ENCODE measurements at places on chromosomes 11 and 22.

DNA sequence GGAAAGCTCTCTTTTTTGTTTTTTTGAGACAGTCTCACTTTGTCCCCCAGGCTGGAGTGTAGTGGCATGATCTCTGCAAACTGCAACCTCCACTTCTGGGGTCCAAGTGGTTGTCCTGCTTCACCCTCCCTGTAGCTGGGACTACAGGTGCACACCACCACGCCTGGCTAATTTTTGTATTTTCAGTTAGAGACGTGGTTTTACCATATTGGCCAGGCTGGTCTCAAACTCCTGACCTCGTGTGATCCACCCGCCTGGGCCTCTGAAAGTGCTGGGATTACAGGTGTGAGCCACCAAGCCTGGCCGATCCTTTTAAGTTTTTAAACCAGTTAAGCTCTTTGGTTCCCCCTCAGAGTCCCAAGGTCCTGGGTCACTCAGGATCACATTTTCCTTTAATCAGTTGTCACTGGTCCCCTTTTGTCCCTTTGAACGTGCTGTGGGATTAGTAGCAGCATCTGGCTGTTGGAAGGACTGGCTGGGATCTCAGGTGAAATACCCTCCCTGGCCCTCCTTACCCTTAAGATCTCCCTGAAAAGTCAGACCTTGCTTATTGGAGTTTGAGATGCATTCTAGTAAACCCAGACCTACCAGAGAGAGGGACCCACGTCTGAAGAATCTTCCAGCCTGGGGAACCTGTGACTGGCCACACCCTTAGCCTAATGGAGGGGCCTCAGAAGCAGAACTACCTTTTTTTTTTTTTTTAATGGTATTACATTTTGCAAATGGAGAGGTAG, 8.1 kb downstream of the MALAT1 start:
- DNase-seq = no peak

GRCh38 chr11:115503083-115503885, 931 bp downstream of the CADM1 start:
- DNase-seq = peak; percentile 48

GRCh38 chr11:124961972-124962609, 8.1 kb downstream of the CCDC15 start:
- peak; percentile 37 for DNase-seq

GRCh38 chr11:84819537-84819936, 807.6 kb downstream of the DLG2 start:
- no peak for DNase-seq

- no peak for DNase-seq
Measured at GRCh38 chr11:19713196-19714021, 772 bp downstream of the NAV2 start.

Measured in HuH-7 (cell line).